ACHN (cell line): ENCODE measurements at places on chromosomes 4 and X.

DNA sequence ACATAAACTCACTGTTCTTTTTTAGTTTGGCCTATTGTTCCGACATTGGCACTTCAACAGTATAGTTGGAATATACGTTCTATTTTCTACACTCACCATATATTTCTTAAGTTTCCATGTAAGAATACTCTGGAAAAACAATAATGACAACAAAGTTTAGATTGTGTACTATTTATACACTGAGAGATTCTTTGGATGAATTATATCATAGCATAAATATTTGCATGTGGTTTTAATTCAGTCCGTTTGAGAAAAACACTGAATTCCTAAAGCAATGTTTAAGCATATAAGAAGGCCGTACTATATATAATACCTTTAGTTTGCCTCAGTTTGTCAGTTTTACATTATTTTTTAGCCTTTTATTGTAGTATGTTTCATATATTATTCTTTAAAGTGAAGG lies 82.4 kb downstream of the RAP1GDS1 start:
- no peak for DNase-seq

DNA sequence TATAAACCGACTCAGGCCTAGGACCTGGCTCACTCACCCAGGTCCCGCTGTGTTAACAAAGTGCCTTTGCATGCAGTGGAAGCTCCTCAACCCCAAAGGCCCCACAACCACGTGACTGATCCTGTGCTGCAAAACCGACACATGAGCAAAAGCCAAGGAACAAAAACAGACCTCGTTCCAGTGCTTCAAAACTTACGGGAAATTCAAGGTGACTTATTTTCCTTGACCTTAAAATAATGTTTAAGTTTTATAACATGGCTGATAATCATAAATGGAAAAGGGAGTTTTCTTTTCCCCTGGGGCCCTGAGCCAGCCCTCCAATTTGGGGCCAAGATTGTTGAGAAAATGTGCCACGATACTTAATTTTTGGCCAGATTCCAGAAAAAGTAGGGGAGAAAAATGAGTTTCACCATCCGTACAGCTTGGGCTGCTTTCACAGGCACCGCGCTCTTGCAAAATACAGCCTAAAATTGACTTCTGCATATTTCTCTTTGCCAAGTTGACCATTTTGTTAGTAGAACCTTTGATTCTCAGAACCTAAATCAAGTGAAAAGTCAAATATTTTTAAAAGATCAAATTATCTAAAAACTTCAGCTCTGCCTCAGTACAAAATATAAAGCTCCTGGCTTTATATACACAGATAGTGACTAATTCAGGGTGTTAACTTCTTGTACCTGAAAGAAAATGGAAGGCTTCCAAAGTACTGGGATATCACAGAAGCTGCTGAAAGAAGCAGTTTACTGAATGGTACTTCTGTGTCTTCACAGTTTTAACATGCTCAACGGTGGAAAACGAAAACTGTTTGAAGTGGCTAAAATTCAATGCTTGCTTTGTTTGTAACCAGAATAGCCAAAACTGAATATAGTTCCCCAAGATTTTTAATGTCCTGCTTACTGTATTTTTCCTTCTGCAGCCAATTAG lies 93.8 kb downstream of the APBB2 start:
- DNase-seq = no peak

DNA sequence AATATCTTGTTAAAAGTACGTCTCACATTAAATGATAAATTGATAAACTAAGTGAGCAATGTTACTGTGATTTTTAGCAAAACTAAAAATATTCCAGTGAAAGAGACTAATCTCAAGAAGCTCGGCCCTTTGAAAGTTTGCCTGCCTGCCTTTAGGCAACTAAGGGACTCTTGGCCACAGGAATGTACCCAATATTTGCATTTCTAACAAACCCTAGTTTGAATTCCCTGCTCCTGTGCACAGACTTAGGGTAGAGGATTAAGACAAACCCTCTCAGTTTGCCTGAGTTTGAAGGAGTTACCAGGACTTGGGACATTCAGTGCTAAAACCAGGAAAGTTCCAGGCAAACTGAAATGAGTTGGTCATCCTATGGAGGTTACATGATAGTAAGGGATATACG lies 157.1 kb downstream of the SCFD2 start:
- DNase-seq = no peak

GRCh38 chrX:38804432-38804681 lies 3.1 kb downstream of the MID1IP1 start:
- DNase-seq = no peak

DNA sequence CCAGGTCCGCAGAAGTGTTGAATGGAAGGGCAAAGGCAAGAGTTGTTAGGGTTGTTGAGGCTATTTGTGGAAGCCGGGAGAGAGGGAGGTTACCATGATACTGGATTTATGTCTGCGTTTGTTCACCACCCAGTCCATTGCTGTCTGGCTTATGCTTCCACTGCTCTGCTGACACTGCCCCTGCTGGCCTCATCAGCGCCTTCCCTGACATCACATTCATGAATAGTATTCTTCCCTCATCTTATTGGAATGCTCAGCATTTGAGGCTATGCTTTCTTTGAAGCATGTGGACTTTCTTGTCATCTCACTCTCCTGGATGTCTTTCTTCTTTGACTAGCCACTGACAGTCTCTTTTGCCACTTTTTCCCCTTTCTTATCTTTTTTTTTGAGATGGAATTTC lies 10.3 kb downstream of the GNL3L start:
- DNase-seq = peak; percentile 31

- no peak for DNase-seq
Observed at GRCh38 chr4:3522326-3522640, 9.9 kb downstream of the LRPAP1 start.

- DNase-seq = no peak
Observed at GRCh38 chrX:118350221-118350620, 4.3 kb downstream of the WDR44 start.

DNA sequence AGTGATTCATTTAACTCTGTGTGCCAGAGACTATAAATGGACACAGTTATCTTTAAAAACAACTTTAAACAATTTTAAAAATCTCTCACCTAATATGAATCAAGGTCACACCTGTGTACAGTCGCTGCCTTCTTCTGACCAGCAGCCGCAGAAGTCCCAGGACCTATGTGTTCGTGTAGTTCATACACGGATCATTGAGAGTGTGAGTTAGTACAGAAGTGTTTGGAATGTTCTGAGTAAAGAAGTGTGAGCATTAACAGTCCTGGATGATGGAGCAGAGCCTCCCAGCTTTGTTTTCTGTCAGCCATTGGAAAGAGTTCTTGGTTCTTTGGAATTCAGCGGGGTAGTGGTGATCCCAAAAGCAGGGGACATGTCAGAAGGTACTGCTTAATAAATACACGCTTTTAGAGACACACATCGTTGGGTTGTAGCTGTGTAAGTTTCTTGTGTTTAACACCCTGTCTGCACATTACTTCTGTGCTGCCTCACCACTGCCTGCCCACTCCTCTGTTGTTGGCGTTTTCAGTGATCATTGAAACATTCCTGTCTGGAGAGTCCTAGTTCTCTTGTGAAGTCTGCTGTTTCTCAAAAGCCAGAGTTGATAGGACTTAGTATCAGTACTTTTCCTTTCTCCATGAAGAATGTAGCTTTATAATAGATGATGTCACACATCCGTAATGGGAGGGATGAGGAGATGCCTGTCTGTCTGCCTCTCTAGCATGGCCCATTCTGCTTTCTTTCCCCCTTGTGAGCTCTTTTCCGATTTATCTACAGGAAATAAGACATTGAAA lies 90.6 kb downstream of the PTTG2 start:
- DNase-seq = no peak

DNA sequence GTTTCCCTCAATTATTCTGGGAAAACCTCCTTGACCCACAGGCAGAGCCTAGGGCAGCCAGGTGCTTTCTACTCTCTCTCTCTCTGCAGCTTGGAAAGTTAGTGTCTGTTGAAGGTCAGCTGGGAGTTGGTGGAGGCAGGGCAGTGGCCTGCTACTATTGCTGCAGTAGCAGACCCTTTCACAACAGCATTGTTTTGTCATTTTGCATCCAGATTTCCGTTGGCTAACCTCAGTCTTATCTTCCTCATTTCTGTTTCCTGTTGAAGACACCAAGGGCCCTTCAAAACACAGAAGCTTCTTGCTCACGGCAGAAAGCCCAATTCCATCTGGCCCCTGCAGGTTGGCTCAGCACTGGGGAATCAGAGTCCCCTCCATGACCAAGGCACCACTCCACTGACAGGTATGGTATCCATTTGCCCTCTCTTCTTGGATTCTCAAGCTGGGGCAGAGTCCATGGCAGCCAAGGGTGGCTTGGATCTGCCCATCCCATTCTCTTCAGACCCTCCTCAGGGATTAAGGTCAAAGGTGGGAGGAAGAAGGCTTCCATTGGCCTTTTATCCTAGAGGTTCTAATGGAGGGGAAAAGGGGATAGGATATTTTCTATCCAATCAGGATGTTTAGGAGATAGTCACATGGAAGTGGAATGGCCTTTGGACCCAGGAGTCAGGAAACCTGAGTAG lies 24.6 kb downstream of the VSIG4 start:
- no peak for DNase-seq

GRCh38 chrX:56762707-56763555 lies 33.9 kb downstream of the NBDY start:
- DNase-seq = no peak

GRCh38 chr4:101910786-101911373 lies 120.3 kb downstream of the BANK1 start:
- no peak for DNase-seq
